ENCODE measurements at places on chromosomes 5 and 9.
A peak's percentile ranks its signal among the peaks of the same experiment; 100 is the strongest.

GRCh38 chr9:110447476-110447875 lies 109.8 kb upstream of the TXNDC8 start:
- no peak for DNase-seq

DNA sequence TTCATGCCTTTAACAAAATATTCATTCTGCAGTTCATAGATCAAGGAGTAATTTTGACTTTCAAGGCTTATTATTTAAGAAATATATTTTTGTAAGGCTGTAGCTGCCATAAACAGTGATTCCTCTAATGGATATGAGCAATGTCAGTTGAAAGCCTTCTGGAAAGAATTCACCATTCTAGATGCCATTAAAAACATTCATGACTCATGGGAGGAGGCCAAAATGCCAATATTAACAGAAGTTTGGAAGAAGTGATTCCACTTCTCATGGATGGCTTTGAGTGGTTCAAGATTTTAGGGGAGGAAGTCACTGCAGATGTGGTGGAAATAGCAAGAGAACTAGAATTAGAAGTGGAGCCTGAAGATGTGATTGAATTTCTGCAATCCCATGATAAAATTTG lies 229.1 kb downstream of the DEPDC1B start:
- no peak for DNase-seq

GRCh38 chr9:101458963-101459631 lies 23.5 kb upstream of the ALDOB start:
- DNase-seq: peak; percentile 78

- DNase-seq: peak; percentile 60
These were observed 48.0 kb upstream of the POU5F2 start for GRCh38 chr5:93789173-93790067.

DNA sequence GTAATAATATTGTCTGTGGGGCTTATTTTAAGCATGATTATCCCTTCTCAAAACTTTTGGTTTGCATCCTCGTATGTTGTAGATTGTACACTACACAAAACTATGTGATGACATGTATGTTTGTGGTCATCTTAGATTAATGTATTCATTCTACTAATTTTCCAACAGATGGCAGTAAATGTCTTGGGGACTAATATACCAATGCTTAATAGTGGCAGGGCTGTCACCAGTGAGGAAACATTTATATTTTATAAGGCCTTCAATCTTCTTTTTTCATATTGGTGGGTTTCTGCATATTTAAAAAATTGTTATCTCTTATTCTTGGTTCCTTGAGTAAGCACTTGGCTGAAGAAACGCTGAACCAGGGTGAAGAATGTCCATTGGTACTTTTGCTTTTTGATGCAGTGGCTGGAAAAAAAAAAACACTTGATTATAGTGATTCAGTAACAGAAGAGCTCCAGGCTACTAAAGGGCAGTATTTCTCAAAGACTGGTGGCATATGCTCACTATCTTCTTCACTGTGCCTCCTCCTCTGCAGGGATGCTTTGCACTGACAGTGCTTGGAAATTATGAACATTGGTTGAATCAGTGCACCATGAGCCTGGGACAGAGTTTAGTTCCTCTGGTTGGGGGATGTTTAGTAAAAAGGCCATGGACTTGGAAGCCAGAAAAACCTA lies 530.3 kb downstream of the RASEF start:
- DNase-seq: no peak

GRCh38 chr9:7382304-7382703 lies 417.3 kb downstream of the DMAC1 start:
- no peak for DNase-seq

- DNase-seq: no peak
These were observed 262.0 kb downstream of the HTR1A start for GRCh38 chr5:63700241-63700640.

GRCh38 chr9:89161221-89161620 lies 17.4 kb downstream of the SHC3 start:
- no peak for DNase-seq

DNA sequence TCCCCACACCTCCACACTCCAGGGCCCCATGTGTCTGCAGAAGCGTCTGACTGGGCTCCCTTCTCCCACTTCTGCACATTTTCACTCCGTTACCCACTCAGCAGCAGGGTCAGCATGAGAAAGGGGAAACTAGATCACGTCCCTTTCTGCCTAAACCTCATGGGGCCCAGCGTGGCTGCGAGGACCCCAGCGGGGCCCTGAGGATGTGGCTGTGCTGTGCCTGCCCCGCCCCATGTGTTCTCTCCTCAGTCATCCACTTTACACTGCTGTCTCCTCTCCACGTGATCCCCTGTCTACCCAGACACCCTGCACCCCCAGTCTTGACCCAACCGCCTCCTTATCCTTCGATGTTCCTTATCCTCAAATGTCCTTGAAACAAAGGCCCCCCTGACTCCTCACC lies 59.8 kb upstream of the OTULINL start:
- DNase-seq: no peak

DNA sequence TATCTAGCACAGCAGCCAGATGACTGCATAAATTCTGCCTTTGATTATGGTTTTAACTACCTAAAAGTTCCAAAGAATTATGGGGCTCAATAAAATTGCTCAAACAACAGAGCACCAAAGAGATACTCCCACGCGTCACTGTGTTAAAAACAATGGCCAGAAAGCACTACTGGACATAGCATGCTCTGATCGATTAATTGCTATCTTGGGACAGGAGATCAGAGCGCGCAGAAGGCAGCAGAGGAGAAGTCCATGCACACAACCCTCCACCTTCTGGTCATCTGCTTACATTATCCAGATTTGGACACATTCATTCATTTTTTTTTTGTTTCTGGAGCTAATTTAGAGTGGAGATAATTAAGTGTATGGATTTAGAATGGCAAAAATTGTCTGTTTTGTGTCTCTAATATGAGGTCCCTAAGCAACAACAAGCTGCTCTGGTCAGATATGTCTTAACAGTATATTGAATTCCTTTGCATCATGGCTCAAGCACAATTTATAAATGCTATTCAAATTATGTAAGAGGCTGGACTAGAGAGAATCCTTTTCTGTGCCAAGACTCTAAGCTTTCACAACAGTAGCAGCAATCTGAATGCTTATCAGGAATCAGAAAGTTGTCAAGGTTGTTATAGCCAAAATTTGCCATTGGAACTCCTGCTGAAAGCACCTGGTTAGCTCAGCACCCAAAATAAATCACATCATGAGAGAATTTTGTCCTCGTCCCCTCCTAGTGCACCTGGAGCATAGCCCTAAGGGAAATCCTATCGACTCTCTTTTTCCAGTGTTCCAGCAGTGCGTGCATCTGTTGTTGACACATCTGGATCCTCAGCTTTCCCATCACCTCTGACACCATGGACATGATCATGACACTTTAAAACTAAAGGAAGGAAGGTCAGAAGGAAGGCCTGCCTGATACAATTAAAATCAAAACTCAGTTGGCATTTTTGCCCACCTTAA lies 98.6 kb upstream of the HMHB1 start:
- peak; percentile 57 for DNase-seq

DNA sequence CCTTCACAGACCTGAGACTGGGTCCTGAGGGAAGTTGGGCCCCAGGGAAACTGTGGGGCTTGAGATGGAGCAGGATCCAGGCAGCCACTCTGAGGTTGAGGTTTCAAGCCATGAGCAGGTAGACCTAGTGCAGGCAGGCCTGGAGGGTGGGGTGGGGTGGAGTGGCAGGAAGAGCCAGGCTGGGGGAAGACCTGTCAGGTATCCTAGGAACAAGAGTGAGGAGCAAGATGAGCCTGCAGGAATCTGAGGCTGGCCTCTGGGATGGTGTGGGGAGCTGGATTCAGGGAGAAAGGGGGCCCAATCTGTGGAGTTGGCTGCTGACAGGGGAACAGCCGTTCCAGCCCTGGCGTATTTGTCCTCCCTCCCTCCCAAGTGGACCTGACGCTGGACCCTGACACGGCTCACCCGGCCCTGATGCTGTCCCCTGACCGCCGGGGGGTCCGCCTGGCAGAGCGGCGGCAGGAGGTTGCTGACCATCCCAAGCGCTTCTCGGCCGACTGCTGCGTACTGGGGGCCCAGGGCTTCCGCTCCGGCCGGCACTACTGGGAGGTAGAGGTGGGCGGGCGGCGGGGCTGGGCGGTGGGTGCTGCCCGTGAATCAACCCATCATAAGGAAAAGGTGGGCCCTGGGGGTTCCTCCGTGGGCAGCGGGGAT lies 9.8 kb downstream of the RACK1 start:
- DNase-seq: no peak

DNA sequence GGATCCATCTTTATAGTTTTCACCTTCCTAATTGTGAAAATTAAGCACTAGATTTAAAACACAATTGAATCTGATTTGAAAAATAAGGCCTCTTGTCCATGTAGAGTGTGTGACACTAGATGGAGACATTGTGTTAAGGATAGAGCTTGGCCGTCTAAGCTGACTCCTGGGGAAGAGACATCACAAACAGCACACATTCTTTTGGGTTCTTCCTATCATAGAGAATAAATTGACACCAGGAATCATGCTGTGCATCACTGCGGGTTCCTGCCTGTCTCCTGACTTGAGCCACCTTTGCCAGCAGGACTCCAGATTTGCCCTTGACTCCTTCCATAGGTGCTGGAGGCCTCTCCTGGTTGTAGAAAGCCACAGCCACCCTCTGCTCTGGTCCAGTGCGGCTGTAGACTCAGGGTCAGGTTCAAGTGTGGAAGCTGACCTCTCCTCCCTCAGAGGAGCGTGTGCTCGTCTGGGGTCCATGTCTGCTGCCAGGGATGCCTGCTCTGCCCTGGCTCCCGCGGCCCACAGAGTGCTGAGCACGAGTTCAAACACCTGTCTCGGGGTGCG lies 11.2 kb downstream of the ROPN1L start:
- peak; percentile 89 for DNase-seq

DNA sequence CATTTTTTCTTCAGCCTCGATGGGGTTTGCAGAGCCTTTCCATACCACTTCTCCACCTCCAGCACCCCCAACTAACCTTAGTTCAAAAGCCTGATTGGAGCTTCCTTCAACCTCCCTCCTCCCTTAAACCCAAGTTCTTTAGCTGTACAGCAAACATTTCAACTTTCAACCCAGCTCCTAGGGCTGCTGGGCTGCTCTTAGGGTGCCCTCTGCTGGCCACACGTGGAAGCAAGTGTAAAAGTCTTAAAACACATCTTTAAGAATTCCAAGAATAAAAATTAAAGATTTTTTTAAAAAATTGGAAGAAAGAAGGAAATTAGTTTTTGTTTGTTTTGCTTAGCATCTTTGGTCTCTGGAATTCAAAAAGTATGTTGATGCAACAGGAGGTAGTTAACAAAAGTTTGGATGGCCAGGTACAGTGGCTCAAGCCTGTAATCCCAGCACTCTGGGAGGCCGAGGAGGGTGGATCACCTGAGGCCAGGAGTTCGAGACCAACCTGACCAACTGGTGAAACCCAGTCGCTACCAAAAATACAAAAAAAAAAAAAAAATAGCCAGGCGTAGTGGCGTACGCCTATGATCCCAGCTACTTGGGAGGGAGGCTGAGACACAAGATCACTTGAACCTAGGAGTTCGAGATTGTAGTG lies 15.5 kb upstream of the HSD17B3 start:
- DNase-seq: peak; percentile 81

DNA sequence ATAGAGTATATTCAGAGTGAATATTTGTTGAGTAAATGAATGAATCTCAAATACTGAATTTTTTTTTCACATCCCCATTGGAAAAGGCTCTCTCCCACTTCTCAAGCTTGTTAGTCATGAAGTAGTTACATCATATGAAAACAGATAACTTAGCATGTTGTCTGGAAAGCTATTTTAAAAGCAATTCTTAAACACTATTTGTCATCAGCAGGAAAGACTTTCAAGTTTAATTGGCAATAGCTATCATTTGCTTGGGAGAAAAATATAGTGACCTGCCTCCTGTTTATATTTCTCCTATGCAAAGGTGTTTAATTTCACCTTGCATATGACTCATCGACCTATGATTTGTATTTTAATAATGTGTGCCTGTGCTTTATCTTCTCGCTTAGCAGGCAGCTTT lies 499.8 kb upstream of the GRIA1 start:
- no peak for DNase-seq

Data from GM03348 (cell line).